ENCODE measurements at places on chromosomes 3 and 15.
A peak's percentile ranks its signal among the peaks of the same experiment; 100 is the strongest.

GRCh38 chr3:12369598-12369997, 80.7 kb downstream of the PPARG start:
- no peak for DNase-seq

GRCh38 chr3:21466476-21466875, 284.5 kb downstream of the ZNF385D start:
- no peak for DNase-seq

GRCh38 chr3:5347486-5347885, 160.0 kb downstream of the EDEM1 start:
- no peak for DNase-seq

DNA sequence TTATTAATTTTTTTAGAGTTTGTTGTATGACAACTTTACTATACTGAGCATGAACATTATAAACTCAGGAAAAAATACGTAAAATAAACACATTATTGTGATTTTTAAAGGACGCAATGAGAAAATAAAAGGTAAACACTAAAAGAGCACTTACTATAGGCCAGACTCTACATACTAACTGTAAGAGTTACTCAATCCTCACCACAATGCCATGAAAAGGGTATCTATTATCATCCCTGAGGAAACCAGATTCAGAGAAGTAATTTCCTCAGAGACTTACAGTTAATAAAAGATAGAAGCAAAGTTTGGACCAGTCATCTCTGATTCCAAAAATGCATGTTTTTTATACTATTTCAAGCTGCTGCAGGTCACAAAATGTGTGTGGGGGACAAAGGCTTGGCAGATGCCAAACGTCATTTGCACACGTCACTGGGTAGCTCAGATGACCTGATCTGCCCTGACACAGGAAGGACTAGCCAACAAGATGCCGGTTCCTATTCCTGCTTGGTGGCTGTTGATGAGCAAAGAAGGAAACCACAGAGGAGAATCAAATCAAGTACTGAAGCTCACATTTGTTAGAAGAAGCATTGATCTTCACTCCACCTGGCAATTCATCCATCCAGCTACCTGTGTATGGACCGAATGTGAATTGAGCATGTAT, 42.3 kb downstream of the KLHL6 start:
- no peak for DNase-seq

- DNase-seq, result no peak
Observed at GRCh38 chr3:101850246-101851051, 1.1 kb downstream of the NFKBIZ start.

GRCh38 chr3:178761461-178761860, 225.2 kb downstream of the KCNMB2 start:
- DNase-seq, result no peak

DNA sequence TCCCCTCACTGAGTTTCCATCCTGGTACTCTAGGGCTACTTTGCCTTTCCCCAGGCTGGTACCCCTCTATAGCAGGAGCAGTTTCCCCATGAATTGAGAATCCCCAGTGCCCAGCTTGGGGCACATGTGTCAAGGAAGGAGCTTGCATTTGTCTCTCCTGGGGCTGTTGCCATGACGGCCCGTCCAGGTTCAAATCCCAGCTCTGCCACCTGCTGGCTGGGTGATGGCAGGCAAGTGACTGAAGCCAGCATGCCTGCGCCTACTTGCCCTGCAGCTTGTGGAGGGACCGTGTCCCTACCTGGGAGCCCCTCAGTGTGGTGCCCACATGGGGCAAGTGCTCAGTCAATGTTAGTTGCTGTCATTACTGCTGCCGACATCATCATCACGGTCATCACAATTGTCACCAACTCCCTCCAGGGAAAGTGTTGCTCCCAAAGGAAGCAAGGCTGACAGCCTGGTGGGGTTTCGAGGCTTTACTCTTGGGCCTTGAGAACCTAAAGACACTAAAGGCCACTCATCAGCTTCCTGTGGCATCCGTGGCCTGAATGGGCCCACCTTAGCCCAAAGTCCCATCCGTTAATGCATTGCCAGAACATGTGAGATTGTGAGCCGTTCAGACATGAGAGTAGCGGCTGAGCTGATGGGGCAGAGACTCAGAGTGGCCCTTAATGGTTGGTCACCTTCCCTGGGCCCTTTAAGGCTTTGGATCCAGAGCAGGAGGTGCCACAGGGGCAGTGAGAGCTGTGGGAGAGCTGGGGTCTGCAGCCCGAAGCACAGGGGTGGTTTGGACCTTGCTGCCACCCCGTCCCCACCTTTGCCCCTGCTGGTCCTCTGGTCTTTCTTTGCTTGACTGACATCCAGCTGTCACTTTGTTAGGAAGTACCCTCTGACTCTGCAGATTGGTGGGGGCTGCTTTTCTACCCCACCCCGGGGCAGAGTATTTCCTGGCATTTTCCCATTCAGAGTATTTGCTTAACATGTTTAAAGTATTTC, 144.4 kb downstream of the DNAJB8 start:
- no peak for DNase-seq

GRCh38 chr3:61674596-61674995, 113.2 kb downstream of the PTPRG start:
- DNase-seq, result no peak

DNA sequence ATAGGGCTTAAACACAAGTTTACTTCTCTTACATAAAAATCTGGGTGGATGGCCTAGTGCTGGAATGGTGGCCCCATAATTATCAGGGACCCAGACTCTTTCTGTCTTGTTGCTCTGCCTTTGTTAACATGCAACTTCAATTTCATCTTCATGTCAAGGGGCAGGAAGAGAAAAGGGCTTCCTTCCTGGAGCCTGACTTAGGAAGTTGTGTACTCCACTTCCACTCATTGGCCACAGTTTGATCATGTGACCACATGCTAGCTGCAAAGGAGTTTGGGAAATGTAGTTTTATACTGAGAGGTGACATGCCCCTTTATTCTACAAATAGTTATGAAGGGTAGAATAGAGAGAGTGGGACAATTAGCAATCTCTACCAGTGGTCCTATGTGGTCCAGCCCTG, 39.3 kb downstream of the RHCG start:
- peak; percentile 22 for DNase-seq

DNA sequence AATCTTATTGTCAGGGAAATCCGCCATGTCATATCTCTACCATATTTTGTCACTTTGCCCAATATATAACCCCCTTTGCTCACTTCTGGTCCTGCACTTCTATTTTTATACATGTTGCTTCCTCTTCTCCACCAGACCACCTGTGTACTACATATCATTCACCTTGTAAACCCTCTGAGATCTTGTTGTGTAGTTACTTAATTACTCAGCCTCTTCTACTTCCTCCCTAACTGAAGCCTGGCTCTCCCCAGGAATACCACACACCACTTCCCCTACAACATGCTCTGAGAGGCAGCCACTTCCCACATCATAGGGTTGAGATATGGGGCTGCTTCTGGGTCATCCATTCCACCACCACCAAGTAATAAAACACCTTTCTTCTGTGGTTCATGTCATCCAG, 10.0 kb downstream of the HEXA start:
- DNase-seq, result peak; percentile 33

DNA sequence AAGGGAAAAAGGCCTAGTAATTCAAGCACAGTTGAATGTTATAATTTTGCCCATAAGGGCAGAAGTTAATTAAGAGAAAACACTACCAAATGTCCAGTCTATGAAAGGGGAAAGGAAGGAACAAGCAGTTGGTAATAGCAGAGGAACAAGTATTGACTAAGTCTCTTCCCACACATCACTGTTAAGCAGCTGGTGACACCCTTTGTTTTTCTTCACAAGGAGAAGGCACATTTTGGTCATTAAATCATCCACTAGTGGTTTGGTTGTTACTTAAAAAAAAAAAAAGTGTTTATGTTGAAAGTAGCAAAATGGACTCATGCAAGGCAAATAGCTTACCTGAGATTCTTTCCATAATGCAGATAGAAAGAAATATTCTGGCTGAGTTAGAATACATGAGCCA, 321.4 kb upstream of the NECTIN3 start:
- DNase-seq, result no peak

GRCh38 chr15:79088426-79089205, 2.0 kb downstream of the RASGRF1 start:
- no peak for DNase-seq

- DNase-seq, result no peak
Observed at GRCh38 chr15:91866371-91866905, 12.9 kb downstream of the SLCO3A1 start.

GRCh38 chr15:60340207-60340921, 57.4 kb downstream of the ANXA2 start:
- DNase-seq, result no peak

GRCh38 chr3:141386611-141387111, 18.4 kb downstream of the ZBTB38 start:
- no peak for DNase-seq

GRCh38 chr3:148881286-148881685, 16.2 kb downstream of the CPA3 start:
- DNase-seq, result no peak

DNA sequence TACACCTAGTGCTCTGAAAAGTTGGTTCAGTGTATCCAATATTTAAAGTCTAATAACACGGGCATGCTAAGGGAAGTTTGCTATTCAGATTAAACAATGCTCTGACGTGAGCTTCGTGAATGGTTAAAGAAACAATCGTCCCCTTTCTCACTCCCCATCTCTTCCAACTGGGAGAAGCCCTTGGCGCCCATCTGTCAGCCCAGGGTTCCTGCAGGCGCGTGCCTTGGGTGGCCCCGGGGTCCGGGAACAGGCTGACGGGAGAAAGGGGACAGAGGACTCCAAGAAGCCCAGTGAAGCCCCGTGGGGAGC, 413 bp downstream of the SEC22C start:
- DNase-seq, result no peak

GRCh38 chr3:177795859-177796258, 598.6 kb upstream of the TBL1XR1 start:
- DNase-seq, result no peak

DNA sequence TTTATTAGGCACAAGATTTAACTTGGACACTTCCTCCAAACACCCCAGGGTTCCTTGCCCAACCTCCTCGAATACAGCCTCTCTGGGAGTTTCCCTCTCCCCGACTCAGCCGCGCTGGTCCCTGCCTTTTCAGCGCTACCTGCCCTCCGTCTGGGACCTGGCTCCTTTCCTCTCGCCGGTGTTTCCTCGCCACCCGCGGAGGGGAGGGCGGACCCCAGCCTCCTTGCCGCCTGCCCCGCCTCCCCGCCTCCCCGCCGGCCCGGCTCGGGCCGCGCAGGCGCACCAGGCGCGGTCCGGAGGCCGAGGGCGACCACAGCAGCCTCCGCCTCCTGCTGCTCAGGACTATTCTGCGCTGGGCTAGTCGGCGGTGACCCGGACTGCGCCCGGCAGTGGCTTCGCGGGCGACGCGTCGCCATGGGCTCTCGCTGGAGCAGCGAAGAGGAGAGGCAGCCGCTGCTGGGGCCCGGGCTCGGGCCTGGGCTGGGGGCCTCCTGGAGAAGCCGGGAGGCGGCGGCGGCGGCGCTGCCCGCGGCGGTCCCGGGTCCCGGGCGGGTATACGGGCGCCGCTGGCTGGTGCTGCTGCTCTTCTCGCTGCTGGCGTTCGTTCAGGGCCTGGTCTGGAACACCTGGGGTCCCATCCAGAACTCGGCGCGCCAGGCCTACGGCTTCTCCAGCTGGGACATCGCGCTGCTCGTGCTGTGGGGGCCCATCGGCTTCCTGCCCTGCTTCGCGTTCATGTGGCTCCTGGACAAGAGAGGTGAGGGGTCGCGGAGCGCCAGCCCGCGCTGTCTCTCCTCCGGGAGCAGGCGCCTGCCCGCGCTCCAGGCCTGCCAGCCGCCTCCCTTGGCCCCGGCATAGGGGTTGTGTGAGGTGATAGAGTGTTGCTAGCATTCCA, at the start of gene SLC49A4:
Gene SLC49A4 (plus strand): TSS at position 291 of the 895 bp plus-strand sequence. CDS start 124 bp downstream, at position 415.
- DNase-seq, result peak; percentile 80

GRCh38 chr3:115095236-115095635, 51.9 kb downstream of the ZBTB20 start:
- DNase-seq, result no peak

GRCh38 chr3:100765437-100765975, 56.2 kb downstream of the TFG start:
- no peak for DNase-seq

DNA sequence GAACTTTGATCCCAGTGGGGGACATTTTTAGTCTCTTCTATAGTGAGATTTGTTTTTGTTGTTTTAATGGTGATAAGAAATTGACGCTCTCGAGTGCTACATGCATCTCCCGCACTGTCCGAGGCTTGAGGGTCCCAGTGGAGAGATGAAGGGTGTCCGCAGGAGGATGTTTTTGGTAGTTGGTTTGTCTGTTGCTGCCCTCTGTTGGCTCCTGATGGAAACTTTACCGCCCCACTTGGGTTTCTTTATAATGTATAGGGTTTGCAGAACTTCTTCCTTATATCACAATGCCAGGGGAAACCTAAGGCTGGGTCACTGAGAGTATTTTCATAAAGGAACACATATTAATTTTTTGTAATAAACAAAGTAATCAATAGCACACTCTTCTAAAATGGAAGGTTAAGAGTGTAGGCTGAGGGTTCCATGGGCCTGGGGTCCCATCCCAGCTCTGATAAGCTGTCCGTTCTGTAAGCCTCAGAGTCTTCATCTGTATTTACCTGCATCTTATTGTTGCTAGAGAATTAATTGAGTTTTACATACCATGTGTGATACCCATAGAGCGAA, 185.3 kb upstream of the FEZF2 start:
- peak; percentile 12 for DNase-seq

- DNase-seq, result peak; percentile 22
Observed at GRCh38 chr3:141000027-141000663, 51.0 kb upstream of the SPSB4 start.

DNA sequence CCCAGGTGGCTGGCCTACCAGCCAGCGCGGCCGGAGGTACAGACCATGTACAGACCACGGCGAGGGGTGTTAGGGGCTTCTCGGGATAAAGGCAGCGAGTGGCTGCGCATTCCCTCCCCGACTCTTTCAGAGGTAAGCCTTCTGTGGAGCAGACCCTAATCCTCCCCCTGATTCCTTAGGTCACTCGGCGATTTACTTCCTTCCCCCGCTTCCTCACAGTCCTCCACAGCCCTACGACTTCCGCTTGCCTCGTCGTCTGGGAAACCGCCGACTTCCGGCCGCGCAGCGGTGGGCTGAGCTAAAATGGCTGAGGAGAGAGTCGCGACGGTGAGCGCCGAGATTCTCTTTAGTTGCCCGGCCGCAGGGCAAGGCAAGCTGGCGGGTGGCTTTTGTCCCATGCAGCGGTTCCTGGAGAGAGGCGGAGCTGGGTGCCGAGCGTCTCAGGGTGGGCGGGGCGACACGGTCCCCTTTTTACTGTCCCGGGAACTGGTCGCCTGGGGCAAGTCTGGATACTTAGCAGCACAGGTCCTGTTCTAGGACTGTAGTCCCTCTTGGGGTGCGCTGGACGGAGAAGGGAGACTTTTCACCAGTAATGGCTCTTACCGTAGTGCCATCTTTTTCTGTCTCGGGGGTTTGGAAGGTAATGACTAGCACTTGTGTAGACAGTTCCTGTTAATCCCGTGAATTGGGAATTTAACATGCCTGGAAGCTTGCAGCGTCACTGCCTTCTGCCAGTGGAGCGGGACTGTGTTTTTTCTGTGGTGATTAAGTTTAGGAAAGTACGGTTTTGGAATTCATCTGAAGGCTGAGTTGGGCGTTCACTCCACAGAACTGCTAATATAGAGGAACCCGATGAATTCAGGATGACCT, at the start of the genes BBS4 and HIGD2B:
Gene BBS4 (plus strand): TSS at position 283 of the 870 bp plus-strand sequence. CDS start 21 bp downstream, at position 304.
Gene HIGD2B (minus strand): TSS at position 258 of the 870 bp plus-strand sequence. CDS start 9,808 bp downstream, outside the sequence.
- DNase-seq, result peak; percentile 78

GRCh38 chr3:143447491-143447890, 327.9 kb downstream of the CHST2 start:
- DNase-seq, result no peak

GRCh38 chr3:7787871-7788828, 713.5 kb upstream of the LMCD1 start:
- DNase-seq, result no peak

- DNase-seq, result no peak
Observed at GRCh38 chr3:183265834-183266417, 12.9 kb downstream of the B3GNT5 start.

Data from GM19239 (cell line).